ENCODE measurements at places on chromosomes 7 and 10.
A peak's percentile ranks its signal among the peaks of the same experiment; 100 is the strongest.

DNA sequence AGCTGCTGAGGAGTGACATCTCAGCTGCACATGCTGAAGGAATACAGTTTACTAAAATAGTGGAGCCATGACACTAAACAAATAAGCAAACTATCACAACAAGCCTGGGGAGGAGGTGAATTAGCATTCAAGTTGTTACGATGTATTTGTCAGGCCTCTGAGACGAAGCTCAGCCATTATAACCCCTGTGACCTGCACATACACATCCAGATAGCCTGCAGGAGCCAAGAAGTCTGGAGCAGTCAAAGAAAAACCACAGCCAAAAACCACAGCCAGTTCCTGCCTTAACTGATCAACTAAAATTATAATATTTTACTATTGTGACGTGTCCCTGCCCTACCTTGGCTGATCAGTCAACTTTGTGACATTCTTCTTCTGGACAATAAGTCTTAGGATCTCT lies 68.6 kb downstream of the NSUN6 start:
- DNase-seq = peak; percentile 62

- no peak for DNase-seq
Measured at GRCh38 chr10:91088300-91089140, 131.9 kb upstream of the PCGF5 start.

GRCh38 chr7:77825131-77825530 lies 26.6 kb downstream of the PHTF2 start:
- DNase-seq = no peak

- DNase-seq = no peak
Measured at GRCh38 chr7:27872356-27873275, 132.7 kb downstream of the TAX1BP1 start.

- peak; percentile 86 for DNase-seq
Measured at GRCh38 chr10:103584216-103585010, 90.9 kb downstream of the NEURL1 start.

- no peak for DNase-seq
Measured at GRCh38 chr7:95220328-95220727, 104.0 kb downstream of the PON1 start.

GRCh38 chr7:66535414-66536329 lies 93.0 kb upstream of the KCTD7 start:
- DNase-seq = no peak

GRCh38 chr7:83835424-83835823 lies 186.5 kb upstream of the SEMA3E start:
- DNase-seq = no peak

- DNase-seq = no peak
Measured at GRCh38 chr10:21065621-21066248, 168.6 kb upstream of the NEBL start.
